ENCODE measurements at places on chromosomes 2 and 18.
A peak's percentile ranks its signal among the peaks of the same experiment; 100 is the strongest.

DNA sequence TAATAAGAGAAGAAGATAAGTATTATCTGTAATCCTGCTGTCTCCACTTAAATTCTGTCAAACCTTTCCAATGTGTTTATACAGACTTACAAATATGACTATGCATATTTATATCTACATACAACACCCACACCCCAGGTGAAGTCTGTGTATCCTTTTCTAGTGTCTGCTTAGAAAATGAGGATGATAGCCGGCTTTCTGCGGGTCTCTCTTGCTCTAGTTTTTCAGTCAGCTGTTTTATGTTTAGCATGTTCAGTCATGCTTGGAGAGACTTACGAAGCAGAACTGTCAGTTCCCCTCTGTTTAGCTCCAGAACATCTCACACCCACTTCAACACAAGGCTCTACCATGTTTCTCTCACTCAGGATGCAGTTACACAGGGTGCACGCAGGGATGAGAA lies 137.3 kb upstream of the NFATC1 start:
- DNase-seq, result no peak

- no peak for DNase-seq
Measured at GRCh38 chr18:2948038-2948437, 64.9 kb downstream of the LPIN2 start.

GRCh38 chr2:37507051-37507410 lies 162.6 kb downstream of the QPCT start:
- DNase-seq, result no peak

DNA sequence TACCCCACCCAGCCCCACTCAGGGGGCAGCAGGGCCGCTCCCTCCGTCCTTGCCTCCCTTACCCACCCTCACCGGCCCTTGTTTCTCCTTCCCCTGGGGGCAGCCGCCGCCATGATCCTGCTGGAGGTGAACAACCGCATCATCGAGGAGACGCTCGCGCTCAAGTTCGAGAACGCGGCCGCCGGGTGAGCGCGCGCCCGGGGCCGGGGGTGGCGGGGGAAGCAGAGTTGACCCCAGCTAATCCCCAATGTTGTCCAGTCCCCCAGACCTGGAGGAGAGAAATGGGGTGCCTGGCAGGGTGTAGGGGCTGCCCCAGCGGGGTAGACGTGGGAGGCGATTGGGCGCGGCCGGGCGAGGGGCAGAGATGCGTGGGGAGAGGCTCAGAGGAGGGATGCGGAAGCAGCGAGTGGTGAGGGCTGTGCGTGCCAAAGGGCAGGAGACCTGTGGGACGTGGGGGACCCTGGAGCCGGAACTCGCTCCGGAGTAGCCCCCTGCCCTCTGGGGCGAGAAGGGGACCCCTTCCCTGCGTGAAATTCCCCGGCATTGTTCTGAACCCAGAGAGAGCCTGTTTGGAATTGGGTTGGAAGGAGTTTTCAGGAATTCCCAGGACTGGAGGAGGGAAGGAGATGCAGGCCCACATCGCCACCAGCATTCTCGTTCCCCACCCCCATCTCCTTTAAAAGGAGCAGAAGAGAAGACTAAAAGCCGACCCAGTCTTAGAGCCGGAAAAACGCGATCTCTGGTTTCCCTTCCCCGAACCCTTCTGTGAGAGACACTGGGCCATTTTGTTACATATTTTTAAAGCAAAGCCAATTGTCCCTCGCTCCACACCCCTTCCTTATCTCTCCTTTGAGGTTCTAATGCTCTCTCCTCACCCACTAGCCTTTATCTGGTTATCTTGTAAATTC lies 625 bp downstream of the ARPC2 start:
- DNase-seq, result peak; percentile 80

GRCh38 chr2:128317181-128317898 lies 1.3 kb downstream of the HS6ST1 start:
- DNase-seq, result peak; percentile 31

- DNase-seq, result no peak
Measured at GRCh38 chr18:35408843-35409261, 31.7 kb upstream of the ZNF396 start.

- DNase-seq, result no peak
Measured at GRCh38 chr2:74009577-74009976, 24.9 kb downstream of the TET3 start.

DNA sequence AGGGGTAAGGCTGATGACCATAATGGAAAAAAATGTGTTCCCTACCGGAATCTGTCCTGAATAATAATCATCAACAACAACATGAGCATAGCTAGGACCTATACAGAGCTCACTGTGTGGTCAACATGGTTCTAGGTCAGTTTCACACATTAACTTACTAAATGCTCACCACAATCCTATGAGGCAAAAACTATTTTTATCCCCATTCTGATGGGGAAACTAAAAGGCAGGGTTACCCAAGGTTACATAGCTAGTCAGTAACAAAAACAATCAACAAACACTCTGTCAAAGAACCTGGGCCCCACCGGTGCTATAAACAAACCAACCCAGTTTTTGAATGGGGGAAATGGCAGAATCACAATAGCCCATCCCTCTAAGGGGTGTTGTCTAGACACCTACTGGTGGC lies 40.1 kb downstream of the AOX1 start:
- no peak for DNase-seq

GRCh38 chr2:241956521-241957110 lies 87.1 kb downstream of the RTP5 start:
- no peak for DNase-seq

- DNase-seq, result no peak
Measured at GRCh38 chr2:55934337-55934736, 10.8 kb upstream of the EFEMP1 start.

DNA sequence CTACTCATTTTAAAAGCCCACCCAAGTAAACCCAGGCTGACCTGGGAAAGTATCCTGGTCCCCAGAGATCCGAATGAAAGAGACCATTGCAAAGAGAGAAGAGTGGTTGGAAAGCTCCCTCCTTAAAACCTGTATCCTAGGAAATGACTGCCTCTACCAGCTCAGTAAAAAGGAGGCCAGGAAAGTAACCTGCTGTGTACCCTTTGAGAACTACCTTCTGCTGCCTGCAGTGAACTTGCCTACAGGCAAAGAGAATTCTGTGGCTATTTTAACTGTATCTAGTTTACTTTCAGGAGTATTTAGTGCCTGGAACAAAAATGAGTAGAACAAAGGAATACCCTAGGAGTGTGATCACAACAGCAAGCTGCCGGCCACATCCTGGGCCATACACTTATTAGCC lies 641.7 kb upstream of the NRXN1 start:
- DNase-seq, result no peak

DNA sequence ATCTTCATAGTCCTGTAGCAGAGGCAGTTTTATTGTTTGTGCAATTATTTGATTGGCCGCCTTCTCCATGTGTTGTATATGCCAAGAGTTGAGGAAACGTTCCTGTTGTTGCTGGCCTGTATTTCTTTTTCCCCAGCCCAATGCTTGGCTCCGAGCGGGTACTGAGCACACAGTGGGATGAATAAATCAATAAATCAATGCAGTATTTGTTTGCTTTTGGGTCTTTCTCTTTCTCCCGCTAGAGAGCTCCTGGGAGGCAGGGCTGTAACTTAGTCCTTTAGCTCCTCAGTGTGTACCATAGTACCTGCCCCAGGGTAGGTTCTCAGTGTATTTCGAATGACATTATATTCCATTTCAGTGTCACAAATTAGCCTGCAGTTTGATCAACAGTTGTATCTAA lies 71.8 kb downstream of the ICOS start:
- no peak for DNase-seq

DNA sequence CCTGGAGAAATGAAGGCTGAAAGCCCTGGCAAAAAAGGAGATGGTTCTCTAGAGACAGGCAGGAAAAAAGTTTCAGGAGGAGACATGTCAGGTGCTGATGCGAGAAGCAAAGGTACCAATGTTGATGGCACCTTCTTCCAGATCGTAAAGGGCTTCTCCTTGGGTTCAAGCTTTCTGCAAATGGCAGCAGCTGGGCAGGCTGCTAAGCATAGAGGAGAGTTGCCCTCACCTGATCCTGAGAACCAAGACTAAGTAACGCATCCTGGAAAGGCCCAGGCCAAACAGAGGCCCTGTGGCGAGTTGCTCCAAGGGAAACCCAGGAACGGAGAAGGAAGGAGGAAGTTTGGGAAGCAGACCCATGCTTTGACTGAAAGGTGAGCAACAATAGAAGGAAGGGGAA lies 23.6 kb upstream of the AFTPH start:
- no peak for DNase-seq

DNA sequence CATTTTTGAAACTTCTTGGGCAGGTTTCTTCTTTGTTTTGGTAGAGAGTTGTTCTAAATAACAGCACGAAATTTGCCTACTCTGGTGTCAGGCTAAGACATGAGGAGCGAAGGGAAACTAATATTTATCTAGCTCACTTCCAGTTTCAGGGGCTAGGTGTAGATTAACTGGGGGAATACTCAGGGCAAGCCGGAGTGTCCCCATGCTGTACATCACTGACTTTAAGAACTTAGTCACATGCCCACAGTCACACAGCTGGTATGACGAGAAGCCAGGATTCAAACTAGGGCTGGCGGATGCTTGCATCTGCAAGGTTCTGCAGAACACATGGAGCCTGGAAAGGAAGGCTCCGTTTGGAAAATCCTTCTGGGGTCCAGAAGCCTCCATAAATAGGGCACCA lies 133.3 kb downstream of the ALPK2 start:
- DNase-seq, result no peak

DNA sequence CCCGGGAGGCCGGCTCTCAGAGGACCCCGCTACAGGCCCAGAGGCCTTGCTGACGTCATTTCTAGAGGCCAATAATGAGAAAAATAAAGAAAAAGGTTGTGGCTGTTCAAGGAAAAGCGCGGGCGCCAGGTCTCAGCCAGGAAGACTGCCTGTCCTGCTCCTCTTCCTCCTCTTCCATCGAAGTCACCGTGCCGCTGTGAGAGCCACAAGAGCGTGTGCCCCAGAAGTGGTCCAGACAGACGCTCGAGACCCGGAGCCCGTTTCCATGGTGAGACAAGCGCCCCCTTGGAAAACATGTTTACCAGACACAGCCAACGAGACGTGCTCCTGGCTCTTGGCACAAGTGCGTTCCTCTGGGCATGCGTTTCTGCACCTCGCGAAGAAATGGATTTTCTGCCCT lies 210.5 kb downstream of the HDAC4 start:
- DNase-seq, result no peak

DNA sequence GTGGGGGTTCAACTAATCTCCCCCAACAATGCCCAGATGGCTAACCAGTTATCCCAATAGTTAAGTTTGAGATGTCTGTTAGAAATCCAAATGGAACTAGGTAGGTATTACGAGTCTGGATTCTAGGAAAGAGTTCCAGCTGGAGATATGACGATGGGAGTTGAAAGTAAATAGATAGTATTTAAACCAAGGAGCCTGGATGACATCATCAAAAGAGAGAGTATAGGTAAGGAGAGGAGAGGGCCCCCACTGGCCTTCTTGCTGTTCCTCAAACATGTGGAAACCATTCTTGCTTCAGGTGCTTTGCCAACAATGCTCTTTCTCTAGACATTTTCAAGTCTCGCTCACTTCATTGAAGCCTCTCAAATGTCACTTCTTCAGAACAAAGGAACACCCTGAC lies 26.0 kb upstream of the PAIP2B start:
- no peak for DNase-seq

DNA sequence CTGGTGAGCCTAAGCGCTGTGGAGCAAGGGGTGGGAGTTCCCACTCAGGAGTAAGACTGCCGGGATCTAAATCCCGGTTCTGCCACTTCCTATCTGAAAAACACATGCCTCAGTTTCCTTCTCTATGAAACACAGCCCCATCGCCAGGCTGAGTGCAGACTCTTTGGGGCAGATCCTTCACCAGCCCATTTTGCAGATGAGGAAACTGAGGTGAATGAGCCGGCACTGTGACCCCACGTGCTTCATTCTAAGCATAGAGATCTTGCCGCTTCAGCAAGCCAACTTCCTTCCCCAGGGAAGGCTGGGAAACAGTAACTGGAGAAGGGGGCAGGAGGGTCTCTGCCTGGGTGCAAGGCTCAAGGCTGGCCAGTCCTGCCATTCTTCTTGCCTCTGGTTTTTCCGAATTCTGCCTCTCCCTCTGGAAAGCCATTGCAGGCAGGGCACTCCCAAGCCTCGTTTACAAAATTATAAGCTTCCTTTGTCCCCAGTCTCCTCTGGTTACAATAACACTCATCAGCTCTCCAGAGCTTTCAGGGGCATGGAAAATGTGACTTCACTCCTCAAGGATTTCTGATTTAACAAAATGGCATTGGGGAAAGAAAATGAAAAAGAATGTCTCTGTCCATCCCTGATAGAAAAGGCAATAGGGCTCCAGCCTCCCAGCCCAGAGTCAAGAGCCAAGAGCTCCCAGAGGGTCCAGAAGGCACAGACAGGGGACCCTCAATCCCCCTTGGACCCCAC lies 249.2 kb downstream of the TNS1 start:
- no peak for DNase-seq

GRCh38 chr18:73240899-73241298 lies 373.1 kb upstream of the NETO1 start:
- no peak for DNase-seq

GRCh38 chr2:36294316-36294721 lies 61.3 kb upstream of the CRIM1 start:
- DNase-seq, result no peak

DNA sequence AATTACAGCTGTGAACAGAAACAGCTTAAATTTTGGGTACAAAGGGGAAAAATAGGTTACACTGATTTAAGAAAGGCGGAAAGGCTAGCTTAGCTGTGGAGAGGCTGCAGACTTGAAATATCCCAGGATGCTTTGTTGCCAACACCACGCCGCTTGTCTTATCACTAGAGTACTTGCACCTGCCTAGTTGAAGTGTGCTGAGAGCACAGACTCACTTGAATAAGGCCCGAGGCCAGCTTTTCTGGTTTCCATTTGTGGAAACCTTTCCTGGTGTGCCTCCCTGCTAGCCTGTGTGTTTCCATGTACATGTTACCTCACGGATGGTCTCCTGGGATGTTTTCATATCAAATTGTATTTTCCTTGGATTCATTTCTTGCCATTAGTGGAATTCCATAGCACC lies 3.2 kb downstream of the CABLES1 start:
- no peak for DNase-seq

DNA sequence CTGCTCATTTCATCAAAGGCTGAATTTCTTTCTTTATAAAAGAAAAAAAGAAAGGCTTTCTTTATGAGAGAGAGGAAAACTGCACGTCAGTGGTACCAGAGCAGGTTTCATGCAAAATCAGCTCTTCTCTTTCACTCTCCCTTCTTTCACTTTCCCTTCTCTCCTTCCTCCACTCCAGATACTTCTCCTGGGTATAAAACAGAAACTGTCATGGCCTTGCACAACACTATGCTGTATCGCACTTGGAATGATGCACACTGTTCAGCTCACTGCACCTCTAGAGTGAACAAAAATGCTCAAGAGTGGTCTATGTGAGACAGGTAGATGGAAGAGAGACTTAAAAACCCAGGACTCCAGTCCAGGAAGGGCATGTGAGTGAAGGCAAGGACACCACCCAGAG lies 73.8 kb downstream of the KLF7 start:
- DNase-seq, result no peak

DNA sequence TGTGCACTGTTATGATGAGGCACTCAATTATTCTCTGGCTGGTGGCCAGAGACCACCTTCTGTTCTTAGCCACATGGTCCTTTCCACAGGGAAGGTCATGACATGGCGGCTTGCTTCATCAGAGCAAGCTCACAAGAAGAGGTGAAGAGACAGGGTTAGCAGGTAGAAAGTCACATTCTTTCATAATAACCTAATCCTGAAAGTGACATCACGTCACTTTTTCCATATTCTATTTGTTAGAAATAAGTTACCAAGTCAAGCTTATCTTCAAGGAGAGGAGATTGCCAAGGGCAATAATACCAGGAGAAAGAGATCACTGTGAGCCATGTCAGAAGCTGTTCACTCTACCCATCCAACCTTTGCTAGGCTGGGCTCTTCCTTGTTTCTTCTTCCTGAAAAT lies 139.4 kb downstream of the OSR1 start:
- no peak for DNase-seq

All from upper lobe of left lung (tissue), 6 donors.